Muscle of leg (tissue), 16 donors: ENCODE measurements at places on chromosomes 13 and 19. TPM values are rescaled to one million over a fixed set of nuclear protein-coding genes. Genes with fewer than 3 reads are reported as not detected.

DNA sequence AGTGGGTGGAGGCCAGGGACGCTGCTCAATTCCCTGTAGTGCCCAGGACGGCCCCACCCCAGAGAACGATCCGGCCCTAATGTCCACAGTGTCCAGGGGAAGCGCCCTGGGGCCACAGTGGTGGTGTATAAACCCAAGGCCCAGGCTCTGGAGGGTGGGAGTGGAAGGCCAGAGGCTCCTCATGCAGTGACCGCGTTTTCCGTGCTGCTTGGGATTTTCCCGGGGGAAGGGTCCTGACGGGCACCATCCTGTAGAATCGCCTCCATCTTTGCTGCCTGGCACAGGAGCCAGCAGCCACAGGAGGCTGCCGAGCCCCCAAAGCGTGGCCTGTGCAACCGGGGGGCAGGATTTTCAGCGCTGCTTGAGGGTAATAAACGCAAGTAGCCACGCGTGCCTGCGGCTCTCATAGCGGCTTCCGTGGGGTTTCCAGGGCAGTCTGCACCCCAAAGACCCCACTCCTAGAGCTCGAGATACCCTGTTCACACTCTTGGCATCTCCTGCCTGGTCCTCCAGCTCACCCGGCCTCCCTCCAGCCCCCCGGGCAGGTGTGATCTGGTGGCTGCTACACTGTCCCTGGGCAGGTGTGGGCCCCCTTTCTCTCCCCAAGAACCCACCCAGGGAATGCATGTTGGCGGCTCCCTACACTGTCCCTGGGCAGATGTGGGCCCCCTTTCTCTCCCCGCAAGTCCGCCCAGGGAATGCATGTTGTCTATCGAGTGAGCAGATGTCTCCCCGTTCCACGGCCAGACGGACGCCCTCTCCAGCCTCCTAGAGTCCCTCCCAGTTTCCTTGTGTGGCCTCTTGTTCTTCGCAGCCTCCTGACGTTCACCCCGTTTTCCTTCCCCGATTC lies 2.2 kb downstream of the NCLN start:
- no peak for DNase-seq

GRCh38 chr19:19489804-19490204 lies 25.5 kb downstream of the TSSK6 start:
- peak; percentile 51 for DNase-seq

DNA sequence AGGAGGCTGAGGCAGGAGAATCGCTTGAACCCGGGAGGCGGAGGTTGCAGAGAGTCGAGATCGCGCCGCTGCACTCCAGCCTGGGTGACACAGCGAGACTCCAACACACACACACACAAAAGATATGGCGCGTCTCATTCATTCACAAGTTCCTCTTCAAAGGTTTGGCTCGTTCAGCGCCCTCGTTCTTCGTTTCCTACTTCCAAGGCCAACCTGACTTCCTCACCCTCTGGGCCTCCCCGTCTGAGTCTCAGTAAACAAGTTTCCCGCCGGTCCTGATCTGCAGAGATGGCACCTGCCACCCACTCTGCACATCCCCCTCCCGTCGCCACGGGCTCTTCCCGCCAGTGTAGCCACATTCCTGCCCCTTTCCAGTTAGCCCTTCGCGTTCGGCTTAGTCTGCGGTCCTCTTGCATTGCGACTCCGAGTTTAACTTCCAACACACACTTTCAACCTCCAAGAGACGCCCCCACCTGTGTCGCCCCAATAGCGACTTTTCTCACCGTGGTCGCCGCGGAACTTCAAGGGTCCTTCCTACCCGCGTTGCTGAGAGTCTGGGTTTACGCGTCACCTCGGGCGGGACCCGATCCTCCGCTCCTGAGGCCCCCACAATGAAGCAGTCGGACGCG lies 1.3 kb upstream of the BSG start:
- DNase-seq = peak; percentile 59

- DNase-seq = no peak
Measured at GRCh38 chr13:97122381-97122996, 99.6 kb upstream of the MBNL2 start.

GRCh38 chr13:51715613-51716012 lies 88.3 kb downstream of the DHRS12 start:
- DNase-seq = no peak

LRRC63 gene
- 0.07 TPM for polyA plus RNA-seq

- DNase-seq = no peak
Measured at GRCh38 chr13:108586826-108587225, 42.6 kb upstream of the MYO16 start.

DNA sequence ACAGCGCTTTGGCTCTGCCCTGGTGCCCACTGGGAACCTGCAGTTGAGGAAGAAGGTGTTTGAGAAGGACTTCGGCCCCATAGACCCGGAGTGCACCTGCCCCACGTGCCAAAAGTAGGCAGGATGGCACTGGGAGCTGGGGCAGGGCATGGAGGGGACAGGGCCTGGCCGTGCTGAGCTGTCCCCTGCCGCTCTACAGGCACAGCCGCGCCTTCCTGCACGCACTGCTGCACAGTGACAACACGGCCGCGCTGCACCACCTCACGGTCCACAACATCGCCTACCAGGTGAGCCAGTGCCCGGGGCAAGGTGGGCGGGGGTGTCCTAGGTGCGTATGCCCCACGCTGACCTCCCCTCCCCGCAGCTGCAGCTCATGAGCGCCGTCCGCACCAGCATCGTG lies 5.1 kb upstream of the DNM2 start:
- no peak for DNase-seq

DNA sequence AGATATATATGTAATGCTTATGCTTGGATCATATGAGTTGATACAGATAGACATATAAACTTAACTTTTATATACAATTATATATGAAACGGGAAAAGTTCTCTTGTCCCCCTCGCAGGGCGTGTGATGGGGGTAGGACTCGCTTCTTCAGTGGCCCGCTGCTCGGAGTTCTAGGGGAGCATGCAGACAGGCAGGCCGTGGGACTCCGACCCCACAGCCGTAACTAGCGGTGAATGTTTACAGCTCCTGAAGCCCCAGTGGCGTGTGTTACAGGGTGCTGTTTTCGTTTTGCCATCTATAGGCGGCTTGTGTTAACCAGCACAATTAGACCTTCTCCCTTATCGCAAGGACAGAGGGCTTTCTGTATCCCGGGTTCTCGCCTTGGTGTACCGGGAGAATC lies 1899.8 kb downstream of the PCDH9 start:
- no peak for DNase-seq

GRCh38 chr13:93628136-93628797 lies 401.7 kb downstream of the GPC6 start:
- no peak for DNase-seq

DNA sequence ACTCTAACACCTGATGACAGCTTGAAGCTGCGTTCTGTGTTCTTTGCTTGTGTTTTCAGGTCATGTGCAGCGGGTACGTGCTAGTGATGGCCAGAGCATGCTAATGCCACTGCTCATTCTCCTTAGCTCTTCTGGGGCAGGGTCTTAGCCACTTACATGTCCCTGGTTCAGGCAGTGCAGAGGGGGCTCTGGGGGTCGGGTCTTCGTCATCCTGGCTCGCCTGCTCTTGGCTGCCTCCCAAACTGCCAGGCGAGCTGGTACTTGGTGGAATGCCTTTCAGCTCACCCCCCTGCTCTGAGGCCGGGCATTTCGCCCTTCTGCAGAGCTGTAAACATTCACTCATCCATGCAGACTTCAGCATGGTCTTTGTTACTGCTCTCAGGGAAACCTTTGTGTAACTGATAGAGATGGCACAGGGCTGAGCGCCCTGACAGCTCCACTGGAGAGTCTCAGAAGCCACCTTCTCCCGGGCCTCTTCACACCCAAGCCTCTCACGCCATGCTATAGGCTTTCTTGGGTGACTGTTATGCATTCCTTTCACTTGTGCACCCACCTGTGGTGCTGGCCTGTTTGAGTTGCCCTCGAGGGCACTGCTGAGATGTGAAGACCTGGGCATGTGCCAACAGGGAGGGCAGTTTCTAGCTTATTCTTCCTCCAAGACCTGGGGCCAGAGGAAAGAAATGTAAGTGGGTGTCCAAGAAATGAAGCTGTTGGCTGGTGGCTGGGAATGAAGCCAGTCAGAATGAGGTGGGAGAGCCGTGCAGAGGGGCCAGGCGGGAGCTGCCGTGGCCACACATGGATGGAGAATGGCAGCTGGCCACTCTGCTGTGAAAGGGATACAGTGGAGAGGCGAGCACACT lies 24.4 kb downstream of the FAM124A start:
- DNase-seq = no peak

DNA sequence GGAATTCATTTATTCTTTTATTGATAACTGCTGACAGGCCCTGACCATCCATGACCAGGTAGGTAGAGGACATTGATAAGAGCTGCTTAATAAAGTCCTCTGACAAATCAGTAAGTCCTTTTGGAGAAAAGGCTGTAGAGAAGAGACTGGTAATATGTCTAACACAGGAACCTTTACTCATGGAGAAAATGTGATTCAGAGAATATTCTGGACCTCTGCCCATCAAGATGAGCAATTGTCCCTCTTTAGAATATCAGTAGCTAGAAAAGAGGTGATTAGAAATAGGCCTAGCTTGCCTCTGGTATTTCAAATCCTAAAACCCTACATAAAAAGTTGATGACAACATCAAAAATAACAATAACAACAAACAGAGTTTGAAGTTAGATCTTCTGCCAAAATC lies 642.3 kb downstream of the TBC1D4 start:
- DNase-seq = no peak
